ENCODE measurements at places on chromosomes 4 and X. TPM values are rescaled to one million over a fixed set of nuclear protein-coding genes. Genes with fewer than 3 reads are reported as not detected.

Gene ERVMER34-1
- total RNA-seq = 3.6 TPM

Gene UBA1
- total RNA-seq = 118 TPM

Gene MAGED4
- not detected for total RNA-seq

Gene SLC10A3
- 12.4 TPM for total RNA-seq

Gene REELD1
- 0.12 TPM for total RNA-seq

Gene GPRIN3
- total RNA-seq = 4.3 TPM

Gene UGT2B11
- not detected for total RNA-seq

Gene CD99L2
- total RNA-seq = 67.2 TPM

Gene MAGT1
- total RNA-seq = 47.2 TPM

Gene SAGE1
- total RNA-seq = not detected

Gene HPGDS
- total RNA-seq = 1.3 TPM

Gene RIPPLY1
- not detected for total RNA-seq

Gene GUCY1B1
- 29.9 TPM for total RNA-seq

Gene GLRA3
- not detected for total RNA-seq

Gene PPP1R2C
- total RNA-seq = not detected

DNA sequence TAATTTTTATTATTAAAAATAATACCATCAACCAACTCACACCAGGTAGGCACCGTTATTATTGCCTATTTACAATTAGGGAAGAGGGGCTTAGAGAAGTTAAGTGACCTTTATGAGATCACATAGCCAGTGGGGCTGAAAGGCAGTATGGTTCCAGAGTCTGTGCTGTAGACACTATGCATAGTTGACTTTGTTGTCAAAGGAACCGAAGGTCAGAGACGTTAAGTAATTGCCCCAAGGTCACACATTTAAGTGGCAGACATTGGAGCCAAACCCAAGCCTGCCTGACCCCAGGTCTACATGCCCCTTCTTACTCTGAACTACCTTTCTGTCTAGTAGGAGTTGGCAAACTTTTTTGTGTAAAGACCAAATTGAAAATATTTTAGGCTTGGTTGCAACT lies 36.4 kb downstream of the RHOH start:
- no peak for DNase-seq

GRCh38 chr4:98744372-98745150 lies 86.2 kb upstream of the TSPAN5 start:
- no peak for DNase-seq

DNA sequence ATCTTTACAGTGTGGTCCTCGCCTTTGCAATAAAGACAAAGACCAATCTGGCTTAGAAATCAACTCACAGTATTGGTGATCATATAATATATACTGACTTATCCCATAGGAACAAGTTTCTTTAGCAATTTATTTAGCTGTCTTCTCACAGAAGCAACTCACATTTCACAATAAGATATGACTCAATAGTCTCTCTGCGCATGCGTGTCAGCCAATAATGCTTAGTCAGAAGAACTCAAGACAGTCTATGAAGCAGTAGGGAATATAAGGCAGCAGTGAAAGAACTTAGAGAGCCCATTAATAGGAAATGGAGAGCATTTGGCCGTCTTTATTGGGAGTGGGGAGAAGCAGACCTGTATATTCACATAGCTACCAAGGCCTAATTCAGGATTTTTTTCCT lies 216.7 kb downstream of the IL13RA2 start:
- no peak for DNase-seq

GRCh38 chrX:22803353-22803752 lies 196.4 kb upstream of the DDX53 start:
- no peak for DNase-seq

GRCh38 chrX:106891762-106892460 lies 11.2 kb downstream of the RIPPLY1 start:
- DNase-seq = no peak

DNA sequence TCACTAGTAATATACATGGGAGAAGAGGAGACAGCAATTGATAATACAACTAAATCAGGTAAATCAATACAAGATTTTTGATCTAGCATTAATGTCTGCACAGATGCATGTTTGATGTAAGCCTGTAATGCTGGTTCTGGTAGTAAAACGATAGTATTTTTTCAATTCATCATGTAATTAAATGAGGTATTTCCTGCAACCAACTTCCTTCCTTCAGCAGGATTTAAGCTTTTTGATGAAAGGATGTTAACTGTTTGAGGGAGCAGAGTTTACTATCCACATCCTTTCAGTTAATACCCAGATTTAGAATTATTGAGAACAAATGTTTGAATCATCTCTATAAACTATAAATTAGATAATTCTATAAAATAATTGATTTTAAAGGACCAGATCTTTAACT lies 31.4 kb upstream of the NFKB1 start:
- no peak for DNase-seq

DNA sequence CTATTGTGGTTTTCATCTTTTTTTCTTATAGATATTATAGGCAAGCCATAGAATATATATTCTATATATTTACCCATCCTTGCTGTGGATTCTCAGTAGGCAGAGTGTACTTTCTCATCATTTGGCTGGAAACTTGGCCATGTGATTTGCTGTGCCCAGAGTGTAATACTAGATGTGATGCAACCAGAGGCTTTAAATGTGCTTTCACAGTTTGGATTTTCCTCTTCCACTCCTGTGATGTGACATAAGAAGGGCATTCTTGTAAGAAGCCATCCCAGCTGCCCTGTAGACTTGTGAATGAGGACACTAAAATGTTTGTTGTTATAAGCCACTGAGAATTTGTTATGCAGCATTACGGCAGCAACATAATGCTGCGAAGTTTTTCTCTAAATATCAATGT lies 10.4 kb upstream of the HPGDS start:
- DNase-seq = no peak

DNA sequence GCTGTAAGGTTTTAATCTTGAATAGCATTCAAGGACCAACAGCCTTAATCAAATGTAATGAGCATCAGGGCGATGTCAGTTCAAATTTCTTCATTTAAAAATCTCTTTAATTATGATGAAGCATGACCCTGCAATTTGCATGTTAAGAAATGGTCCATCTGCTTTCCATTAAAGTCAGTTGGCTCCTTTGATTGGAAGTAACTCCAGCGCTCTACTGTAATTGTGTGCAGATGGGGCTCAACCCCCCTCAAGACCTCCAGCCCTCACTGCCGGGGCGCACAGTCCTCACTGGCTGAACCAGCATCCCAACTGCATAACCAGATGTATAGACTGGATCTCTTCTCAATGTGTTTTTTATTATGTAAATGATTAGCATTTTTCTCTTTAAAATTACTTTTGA lies 126.9 kb downstream of the VCX3B start:
- DNase-seq = no peak

- DNase-seq = no peak
Measured at GRCh38 chrX:115563633-115564162, 2.7 kb downstream of the PLS3 start.

DNA sequence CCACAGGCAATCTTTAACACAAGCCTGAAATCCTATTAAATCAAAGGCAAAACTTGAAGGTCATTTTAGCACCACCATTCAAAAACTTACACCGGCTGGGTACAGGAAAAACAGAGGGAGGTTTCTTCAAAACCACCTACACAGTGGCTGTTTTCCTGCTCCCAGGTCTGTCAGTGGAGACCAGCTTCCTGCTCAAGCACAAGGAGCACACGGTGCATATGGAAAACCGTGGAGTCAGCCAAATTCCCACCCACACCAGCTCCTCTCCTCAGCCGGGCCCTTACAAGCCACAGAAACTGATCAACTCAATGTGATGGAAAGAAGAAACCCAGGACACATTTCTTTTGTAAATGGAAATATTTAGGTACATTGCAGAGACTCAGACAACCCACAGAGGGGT lies 14.3 kb upstream of the FAM241A start:
- DNase-seq = no peak

DNA sequence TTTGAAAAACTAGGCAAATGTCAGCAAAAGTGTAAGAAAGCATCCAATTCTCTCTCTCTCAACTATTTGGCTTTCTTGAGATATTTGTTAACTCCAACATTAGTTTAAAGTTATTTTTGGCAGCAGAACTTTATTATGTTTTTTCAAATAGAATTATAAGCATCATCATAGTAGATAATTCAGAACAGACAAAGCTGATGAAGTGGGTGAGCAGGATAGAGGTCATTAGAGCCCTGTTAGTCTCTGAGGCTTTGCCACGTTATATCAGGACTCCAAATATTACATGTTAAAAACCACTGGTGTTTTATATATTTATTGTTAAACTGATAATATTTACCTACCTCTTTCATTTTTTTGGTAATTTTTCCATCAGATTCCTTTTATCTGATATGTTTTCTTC lies 903.0 kb downstream of the FSTL5 start:
- DNase-seq = no peak

DNA sequence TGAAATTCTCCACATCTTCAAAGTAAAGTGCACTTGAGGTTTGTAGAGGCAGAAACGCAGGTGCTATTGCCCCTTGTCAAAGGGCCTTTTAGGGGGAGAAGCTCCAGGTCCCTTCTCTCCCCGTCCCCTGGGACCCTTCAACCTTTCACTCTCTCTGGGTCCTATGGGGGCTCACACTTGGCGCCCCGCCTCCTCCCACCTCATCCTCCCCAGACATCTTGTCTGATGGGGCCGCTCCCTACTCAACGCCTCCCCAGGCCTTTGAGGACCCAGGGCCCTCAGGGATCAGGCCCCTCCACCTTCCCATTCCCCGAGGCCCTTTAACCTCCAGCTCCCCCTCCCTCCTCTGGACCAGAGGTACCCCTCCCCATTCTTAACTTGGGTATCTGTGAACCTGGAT lies 1.3 kb upstream of the HTRA3 start:
- DNase-seq = no peak

DNA sequence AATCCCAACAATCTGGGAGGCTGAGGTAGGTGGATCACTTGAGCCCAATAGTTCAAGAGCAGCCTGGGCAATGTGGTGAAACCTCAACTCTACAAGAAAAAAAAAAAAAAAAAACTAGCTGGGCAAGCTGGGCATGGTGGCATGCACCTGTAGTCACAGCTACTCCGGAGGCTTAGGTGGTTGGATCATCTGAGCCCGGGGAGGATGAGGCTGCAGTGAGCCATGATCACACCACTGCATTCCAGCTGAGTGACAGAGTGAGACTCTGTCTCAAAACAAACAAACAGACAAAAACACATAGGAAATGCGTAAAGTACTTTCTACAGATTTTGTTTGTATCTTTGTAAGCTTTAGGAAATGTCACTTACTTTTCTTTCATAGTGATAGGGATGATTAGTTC lies 307.2 kb upstream of the NR3C2 start:
- DNase-seq = no peak

DNA sequence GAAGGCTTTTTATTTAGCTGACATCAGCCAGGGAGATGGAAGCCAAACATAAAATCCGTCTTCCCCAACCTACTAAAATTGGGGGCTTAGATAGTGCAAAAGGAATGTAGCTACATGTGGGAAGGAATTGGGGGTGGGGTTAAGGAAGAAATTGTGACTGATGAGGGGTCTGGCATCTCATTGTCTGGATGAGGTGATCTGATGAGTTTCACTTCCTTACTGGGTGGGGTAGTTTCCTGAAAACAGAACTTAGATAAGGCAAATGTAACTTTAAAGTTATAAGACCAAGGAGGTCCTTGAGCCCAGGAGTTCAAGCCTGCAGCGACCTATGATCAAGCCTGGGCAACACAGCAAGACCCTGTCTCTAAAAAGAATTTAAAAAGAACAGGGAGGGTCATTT lies 105.5 kb upstream of the NEIL3 start:
- no peak for DNase-seq

- DNase-seq = no peak
Measured at GRCh38 chrX:2614911-2615310, 76.2 kb upstream of the CD99 start.

- DNase-seq = no peak
Measured at GRCh38 chr4:145535202-145535601, 53.5 kb downstream of the SMAD1 start.

GRCh38 chr4:124337874-124338273 lies 374.7 kb downstream of the ANKRD50 start:
- peak; percentile 29 for DNase-seq

DNA sequence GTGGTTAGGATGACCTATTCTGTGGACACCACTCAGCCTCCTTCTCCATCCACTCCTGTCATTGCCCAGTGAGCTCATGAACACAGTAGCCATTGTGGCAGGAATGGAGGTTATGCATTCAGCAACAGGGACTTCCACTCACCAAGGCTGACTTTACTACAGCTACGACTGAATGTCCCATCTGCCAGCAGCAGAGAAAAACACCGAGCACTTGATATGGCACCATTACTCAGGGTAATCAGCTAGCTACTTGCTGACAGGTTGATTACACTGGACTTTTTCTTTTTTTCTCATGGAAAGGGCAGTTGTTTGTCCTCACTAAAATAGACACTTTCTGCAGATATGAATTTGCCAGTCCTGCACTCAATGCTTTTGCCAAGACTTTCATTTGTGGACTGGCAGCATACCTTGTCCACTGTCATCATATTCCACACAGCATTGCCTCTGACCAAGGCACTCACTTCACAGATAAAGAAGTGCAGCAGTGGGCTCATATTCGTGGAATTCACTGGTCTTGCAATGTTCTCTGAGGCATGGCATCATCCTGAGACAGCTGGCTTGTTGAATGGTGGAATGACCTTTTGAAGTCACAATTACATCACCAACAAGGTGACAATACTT lies 37.3 kb upstream of the UGT2B4 start:
- no peak for DNase-seq

DNA sequence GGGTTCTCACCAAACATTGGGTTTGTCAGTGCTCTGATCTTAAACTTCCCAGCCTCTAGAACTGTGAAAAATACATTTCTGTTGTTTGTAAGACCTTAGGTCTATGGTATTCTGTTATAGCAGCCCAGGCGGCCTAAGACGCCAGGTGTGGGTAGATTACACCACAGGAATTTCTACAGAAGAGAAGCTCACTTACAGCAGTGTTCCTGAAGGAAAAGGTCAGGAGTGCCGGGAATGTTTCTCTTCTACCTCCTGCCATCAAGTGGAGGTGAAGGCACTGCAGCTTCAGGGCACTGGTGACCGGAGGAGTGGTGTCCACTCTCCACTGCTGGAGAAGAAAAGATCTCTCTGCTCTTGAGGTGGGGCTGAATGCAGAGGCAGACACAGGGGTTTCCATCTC lies 45.7 kb downstream of the FHDC1 start:
- DNase-seq = no peak

- DNase-seq = no peak
Measured at GRCh38 chr4:183147196-183147595, 48.1 kb downstream of the WWC2 start.

GRCh38 chr4:20362148-20362547 lies 110.4 kb downstream of the SLIT2 start:
- DNase-seq = no peak

Measured in heart right ventricle (tissue), 16 donors.